Activated T-helper 2 cell treated with anti-CD3 and anti-CD28 coated beads, Interferon-gamma antibody, Interleukin-2, Interleukin-4, amounts not matched to agents 10 μg/mL and 5 μg/mL and 100 μg/mL, durations not matched to agents 14 hours and 24 hours and 36 hours (primary cell): ENCODE measurements at places on chromosomes 2 and 18.

GRCh38 chr18:70165936-70166335 lies 39.6 kb downstream of the RTTN start:
- H3K4me3 ChIP-seq, result no peak overlapping the region
- H3K27ac ChIP-seq, result no peak overlapping the region
- H3K27me3 ChIP-seq, result no peaks in the 10 kb centered on the region
- no peak for DNase-seq
- peaks cover 38% of the 10 kb centered on the region for H3K36me3 ChIP-seq

- peaks cover 10% of the 10 kb centered on the region for H3K4me1 ChIP-seq
- no peak overlapping the region for H3K4me3 ChIP-seq
- DNase-seq, result no peak
- no peak overlapping the region for H3K27ac ChIP-seq
- H3K27me3 ChIP-seq, result no peaks in the 10 kb centered on the region
These were observed 250.5 kb downstream of the CAMKMT start for GRCh38 chr2:44612276-44612675.

DNA sequence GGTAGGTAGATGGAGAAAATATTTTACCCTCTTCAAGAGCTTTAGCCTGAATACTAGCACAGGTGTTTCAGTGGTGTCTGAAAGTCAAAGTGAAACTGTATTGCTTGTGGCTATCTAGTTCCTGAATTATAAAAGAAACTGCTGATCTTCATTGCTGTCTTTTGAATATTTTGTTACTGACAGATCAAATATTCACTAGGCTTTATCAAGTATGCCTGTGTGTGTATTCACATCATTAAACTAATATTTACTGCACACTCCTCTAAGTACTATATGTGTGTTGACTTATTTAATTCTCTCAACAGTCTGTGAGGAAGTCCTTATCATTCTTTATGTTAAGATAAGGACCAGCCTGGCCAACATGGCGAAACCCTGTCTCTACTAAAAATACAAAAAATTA lies 139.6 kb downstream of the SOCS6 start:
- no peak overlapping the region for H3K27ac ChIP-seq
- no peak for DNase-seq
- no peak overlapping the region for H3K4me3 ChIP-seq
- peaks cover 4% of the 10 kb centered on the region for H3K27me3 ChIP-seq
- no peaks in the 10 kb centered on the region for H3K4me1 ChIP-seq

DNA sequence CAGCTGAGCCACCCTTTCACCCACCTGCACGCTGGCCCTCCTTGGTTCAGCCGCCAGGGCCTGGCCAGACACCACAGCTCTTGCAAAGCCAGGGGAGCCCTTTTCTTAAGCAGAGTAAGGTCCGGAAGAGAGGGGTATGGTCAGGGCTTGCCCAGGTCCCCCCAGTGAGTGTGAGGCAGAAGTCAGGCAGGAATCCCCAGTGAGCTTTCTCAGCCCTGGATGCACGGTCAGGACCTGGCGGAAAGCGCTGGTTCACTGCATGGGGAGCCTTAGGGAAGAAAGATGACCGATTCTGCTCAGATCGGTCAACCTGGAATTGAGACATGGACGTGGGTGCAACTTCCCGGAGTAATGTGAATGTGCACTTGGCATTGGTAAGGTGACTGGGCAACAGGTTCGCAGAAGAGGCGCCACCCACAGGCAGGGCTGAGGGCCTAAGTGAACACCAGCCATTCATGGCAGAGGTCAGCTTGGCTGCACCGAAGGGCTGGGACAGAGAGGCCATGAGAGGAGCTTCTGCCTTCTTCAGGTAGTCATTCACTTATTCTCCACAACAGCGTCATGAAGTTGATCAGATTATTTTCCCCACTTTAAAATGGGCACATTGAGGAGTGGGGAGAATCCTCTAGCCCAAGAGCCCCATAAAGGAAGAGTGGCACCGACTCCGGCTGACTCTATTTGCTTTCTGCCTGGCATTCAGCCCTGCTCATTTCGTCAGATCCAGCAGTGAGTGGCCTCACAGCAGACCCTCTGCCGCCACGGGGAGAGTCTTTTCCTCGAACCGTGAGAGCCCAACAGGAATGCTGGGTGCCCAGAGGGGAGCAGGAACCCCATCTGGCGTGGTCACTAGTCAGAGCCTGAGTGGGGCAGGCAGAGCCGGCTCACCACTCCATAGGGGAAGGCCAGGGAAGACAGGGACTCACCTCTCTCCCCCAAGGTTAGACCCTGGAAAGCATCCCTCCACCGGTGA lies 35.8 kb downstream of the SCTR start:
- H3K27me3 ChIP-seq, result peaks cover 1% of the 10 kb centered on the region
- no peak overlapping the region for H3K4me3 ChIP-seq
- H3K4me1 ChIP-seq, result no peaks in the 10 kb centered on the region

DNA sequence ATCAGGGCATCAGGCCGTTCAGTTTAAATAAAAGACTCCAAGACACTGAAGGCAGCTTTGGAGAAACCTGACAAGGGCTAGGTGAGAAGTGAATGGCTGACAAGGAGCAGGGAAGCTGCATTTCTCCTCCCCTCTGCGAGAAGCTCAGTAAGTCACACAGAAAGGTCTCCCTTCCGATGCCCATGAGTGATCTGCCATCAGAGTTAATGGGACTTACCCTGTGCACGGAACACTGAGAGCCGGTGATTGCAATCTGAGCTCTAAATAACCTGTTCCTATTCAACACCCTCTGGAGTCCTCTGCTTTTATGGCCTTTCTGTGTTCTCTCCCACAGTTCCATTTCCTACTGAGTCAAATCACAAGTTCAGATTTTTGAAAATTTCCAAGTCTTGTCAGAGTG lies 322.2 kb upstream of the MYT1L start:
- no peak for DNase-seq
- no peaks in the 10 kb centered on the region for H3K36me3 ChIP-seq
- no peaks in the 10 kb centered on the region for H3K27me3 ChIP-seq
- H3K4me3 ChIP-seq, result no peak overlapping the region
- peaks cover under 1% of the 10 kb centered on the region for H3K4me1 ChIP-seq
- no peak overlapping the region for H3K27ac ChIP-seq
